Coronary artery (tissue), 2 donors: ENCODE measurements at places on chromosomes 7 and 10.
A peak's percentile ranks its signal among the peaks of the same experiment; 100 is the strongest.

DNA sequence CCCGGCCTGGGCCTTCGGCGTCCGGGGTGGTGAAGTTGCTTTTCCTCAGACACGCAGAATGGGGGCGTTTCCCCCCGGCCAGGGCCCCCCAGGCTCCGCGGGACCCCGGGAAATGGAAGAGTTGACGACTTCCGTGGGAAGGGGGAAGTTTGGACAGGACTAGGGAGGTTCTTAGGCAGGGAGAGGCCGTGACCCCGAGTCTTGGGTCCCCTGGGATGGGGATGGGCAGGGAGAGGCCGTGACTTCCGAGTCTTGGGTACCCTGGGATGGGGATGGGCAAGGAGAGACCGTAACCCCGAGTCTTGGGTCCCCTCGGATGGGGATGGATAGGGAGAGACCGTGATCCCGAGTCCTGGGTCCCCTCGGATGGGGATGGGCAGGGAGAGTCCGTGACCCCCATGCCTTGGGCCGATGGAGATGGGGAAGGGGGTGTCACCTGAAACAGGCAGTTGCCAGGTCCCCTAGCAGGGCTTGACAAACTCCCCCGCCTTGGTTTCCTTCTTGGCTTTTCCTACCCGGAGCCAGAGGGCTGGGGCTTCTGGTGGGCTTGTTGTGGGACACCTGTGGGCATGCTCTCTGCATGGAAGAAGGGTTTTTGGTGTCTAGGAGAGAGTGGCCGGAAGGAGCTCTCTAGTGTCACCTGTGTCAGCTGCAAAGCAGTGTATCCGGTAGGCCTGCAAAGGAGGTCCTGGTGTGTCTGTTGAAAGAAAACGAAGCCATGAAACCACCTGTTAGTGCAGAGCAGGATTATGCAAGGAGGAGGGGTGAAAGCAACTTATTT lies 1.1 kb downstream of the TRRAP start:
- peak; percentile 79 for DNase-seq

- DNase-seq: no peak
These were observed 212.4 kb upstream of the MTPN start for GRCh38 chr7:136189506-136189998.

DNA sequence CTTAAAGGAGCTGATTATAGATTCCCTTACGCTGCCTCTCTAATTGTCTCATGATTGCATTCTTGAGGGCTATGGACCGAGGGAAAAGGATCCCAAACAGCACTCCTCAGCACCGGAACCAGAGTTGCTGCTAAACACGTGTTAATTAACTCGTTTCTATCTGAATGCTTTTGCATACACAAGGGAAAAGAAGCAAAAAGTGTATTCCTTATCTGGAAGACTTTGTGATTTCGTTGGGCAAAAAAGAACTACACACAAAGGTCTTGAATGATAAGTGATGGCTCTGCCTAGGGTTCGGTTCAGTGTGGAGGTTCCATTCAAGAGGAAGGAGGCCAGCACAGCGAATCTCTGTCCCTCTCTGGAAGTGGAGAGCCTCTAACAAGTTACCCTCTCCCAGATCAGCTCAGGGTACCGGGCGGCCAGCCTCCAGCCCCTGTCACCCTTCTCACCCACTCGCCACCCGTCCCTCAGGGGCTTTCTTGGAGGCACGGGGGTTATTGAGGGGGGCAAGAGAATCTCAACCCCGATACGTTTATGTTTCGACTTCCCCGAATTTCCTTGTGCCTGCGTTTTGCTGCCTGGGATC lies 515 bp upstream of the SLC4A2 start:
- no peak for DNase-seq

DNA sequence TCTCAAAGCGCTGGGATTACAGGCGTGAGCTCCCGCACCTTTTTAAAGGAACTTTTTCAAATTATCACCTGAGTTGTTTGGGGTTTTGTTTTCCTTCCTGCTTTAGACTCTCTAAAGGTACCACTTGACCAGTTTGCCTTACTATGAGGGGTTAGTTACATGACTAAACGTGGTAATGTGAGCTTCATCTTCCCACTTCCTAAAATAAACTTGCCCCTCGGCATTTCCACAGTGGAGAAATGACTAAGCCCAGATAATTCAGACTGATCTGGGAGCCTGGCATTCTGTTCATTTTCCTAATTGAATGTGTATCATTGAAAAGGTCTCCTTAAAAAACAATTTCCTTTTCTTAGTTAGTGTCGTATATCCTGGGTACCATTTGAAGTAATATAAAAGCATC lies 163.4 kb downstream of the PLXDC2 start:
- DNase-seq: no peak

- peak; percentile 22 for DNase-seq
These were observed 13.1 kb downstream of the JAKMIP3 start for GRCh38 chr10:132078746-132079345.

GRCh38 chr7:149071641-149072437 lies 18.7 kb downstream of the ZNF786 start:
- DNase-seq: no peak

- no peak for DNase-seq
These were observed 56.1 kb downstream of the ATAD1 start for GRCh38 chr10:87761892-87762291.

GRCh38 chr7:118280319-118281012 lies 56.0 kb downstream of the ANKRD7 start:
- no peak for DNase-seq

DNA sequence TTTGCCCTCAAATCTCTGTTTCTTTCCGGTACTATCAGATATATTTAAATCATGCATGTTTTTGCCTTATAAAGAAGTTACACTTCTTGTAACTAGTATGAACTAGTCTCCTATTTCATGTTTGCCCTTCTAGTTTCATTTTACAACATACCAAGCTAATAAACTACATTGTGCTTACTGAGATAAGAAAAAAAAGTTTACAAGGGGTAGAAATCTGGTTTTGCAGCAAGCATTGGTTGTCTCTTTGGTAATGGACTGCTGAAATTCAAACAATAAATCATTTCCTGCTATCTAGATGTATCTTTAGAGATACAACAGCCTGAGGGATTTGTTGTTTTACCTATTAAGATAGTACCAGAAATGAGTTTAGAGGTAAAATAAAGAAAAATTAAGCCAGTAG lies 18.8 kb downstream of the PTTG1IP2 start:
- DNase-seq: no peak

GRCh38 chr7:140559410-140559809 lies 80.1 kb upstream of the MKRN1 start:
- DNase-seq: no peak

- DNase-seq: no peak
These were observed 194.0 kb downstream of the HECW1 start for GRCh38 chr7:43306404-43306803.

DNA sequence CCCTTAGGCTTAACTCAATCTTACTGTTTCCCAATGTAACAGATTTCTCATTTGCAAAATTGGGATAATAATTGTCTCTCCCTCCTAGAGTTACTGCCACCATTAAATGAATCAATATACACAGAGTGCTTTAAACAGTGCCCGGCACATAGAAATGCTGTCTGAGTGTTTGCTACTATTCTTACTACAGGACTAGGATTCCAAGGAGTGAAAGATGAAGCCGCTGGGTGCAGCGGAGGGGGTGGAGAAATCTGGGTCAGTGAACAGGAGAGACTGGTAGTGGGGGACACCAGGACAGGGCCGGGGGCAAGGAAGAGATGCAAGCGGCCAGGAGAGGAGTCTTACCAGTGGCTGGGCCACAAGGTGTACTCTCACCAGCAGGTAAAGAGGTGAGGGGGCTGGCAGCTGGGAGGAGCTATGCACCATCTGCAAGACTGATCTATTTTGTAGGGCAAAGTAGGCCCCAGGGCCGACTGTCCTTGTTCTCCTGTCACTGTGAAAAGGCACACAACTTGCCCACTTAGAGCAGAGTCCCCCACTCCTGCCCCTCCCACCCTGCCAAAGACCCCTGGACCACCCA lies 18.5 kb upstream of the PRRT4 start:
- no peak for DNase-seq

DNA sequence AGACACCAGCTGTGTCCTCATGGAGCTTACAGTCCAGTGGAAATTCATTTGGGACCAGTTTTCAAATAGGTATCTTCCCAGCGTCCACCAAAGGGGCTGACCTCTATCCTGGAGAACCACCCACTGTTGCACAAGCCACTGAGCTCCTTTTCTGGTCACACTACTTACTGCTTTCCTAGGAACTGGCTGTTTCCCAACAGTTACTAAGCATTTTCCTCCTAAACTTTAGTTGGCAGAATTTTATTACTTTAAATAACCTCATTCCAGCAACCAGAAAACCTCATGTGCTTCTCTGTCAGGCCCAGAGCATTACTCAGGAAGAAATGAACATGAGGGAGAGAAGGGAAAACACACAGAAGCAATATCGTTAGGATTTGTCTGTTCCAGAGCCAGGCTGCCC lies 183.1 kb downstream of the GPAM start:
- no peak for DNase-seq
